ENCODE measurements at places on chromosomes 12 and 14.

GRCh38 chr12:124954771-124955170 lies 34.2 kb downstream of the DHX37 start:
- DNase-seq, result no peak

DNA sequence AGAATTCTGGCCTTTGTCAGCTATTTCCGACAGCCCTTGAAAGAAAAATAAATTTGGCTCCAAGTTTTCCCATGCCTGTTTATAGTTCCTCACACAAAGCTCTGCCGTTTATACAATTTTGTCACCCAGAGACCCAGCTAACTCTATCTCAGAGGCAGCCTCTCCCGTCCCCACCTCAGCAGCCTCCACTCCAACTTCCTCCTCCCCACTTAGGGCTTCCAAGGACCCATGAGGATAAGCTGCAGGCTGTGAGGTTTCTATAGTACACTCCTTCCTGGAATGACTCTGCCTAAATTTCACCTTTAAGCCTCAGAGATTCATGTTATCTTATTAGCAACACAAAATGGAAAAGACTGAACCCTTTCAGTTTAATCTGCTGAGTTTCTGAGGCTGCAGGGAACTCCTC lies 71.8 kb downstream of the TTC9 start:
- no peak for DNase-seq

DNA sequence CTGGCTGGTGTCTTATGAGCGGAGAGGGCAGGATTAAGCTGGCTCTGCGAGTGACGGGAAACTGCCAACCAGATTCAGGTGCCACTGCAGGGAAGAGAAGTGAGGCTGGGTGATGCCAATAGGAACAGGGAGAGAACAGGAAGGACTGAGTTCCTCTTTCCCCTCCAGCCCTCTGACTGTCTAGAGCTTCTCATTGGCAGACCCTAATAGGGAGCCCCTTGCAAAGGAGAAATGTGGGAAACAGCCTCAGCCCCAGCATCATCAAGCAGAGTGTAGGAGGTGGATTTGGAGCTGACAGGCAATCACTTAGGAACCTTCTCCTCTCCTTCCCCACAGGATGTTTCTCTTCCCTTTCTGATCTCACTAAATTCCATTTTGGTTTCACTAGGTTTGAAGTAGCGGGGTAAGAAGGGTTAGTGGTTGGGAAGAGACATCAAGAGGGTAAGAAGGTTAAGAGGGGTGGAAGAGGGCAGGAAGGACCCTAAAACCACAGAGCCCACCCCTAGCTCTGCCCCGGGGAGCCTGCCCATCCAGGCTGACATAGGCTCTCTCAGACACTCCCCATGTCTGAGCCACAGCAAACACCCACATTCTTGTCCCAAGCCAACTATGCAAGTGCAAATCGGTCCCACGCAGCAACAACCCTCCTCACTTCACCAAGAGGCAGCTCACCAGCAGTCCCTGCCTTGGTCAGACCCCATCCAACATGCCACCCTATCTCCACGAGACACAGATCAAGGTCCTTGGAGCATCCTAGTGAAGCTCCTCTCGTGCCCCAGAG lies 111.1 kb downstream of the STAB2 start:
- no peak for DNase-seq

DNA sequence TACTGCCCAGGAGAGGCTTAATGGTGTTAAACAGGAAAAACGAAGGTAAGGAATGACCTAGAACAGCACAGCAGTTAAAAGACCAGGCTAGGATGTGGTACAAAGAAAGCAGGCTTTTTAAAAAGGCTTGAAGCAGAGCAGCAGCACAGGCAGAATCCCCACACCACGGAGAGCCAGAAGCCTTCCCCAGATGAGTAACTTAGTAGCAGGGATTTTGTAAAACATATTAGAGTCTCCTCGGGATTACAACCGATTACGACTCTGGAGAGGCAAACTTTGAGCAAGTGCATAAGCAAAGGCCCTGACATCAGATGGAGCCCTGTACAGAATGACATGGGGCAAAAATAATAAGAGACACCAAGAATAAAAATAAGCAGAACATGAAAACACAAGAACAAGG lies 37.1 kb upstream of the DHRS4 start:
- no peak for DNase-seq

DNA sequence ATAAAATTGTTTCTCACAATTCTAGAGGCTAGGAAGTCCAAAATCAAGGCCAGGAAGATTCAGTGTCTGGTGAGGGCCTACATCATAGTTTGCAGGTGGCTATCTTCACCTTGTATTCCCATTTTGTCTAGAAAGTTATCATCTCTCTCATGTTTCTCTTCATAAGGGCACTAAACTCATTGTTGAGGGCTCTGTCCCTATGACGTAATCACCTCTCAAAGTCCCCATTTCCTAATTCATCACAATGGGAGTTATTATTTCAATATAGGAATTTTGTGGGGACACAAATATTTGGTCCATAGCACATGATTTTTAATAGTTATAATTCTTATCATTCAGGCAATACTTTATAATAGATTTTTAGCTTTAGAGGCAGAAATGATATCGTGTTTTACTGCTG lies 1509.2 kb upstream of the SEL1L start:
- no peak for DNase-seq

DNA sequence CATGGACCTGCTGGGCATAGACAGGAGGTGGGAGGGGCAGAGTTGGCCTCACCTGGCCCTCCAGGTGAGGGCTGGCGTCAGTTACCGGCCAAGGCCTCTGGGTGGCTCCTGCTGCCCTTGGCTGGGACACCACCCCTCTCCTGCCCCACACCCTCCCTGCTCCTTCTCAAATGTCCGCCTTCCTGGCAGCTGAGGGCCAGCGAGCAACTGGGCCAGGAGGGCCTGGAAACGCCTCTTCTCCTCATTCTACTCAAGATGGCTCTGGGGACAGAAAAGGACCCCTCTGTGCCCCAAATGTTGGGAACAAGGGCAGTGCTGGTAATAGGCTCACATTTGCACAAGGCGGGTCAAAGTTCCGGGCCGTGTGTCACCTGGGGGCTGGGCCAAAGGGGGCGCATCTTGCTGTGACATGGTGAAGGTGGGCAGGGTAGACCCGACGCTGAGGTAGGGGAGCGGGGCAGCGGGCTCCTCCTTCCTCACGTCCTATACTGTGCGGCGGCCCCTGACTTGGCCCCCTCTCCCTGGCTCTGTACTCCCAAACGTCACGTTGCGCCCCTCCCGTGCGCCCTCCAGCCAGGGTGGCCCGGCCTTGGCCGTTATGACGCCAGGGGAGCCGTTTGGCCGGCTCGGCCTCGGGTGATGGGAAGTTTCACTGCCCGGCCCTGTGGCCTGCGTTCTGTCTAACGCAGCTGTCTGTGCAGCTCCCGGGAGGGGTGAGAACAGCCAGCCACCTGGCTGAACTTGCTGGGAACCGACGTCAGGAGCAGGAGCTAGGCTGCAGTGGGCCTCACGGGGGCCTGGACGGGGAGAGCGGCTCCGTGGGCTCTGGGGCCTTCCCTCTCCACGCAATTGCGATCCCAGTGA lies 18.0 kb upstream of the DLK1 start:
- DNase-seq, result peak; percentile 95

- no peak for DNase-seq
Measured at GRCh38 chr12:127774828-127775227, 492.1 kb upstream of the TMEM132C start.

DNA sequence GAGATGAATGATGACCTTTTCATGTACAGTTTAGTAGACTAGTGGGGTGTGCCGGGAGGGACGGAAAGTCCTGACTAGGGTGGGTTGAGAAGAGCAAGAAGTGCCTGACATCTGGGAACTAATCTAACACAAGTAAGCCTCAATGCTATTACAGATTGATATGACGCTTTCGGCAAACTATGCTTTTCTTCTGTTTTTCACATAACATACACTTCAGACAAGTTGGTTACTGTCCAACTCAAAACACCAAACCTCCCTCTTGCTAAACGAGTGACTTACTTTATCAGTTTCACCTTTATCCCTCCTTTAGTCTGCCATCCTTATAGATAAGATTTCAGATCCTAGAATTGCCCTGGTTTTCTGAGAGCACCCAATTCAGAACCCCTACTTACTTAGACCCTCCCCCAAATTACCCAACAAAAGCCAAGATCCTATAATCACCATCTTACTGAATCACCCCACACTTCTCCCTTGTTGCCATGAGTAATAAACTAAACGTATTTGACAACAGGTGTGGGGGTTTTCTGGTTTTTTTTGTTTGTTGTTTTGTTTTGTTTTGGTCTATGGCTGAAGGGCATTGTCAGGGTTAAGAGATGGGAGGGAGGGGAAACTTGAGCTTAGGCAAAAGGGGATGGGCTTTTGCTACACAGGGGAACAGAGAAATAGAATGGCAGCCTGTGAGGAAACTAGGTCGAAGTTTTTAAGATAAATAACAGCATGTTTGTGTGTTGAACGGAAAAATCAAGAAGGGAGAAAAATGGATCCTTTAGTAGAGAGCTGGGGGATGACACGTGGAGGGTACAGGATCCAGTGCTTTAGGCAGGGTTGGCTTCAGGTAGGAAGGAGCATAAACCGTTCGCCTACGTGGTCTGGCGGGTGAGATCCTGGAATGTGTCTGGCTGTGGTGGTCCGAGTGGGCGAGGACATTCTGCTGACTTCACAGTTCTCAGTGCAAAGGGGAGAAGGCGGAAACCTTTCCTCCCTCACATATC lies 6.1 kb upstream of the PSMA3 start:
- DNase-seq, result peak; percentile 46

GRCh38 chr12:92602930-92603623 lies 99.7 kb upstream of the PLEKHG7 start:
- DNase-seq, result no peak

DNA sequence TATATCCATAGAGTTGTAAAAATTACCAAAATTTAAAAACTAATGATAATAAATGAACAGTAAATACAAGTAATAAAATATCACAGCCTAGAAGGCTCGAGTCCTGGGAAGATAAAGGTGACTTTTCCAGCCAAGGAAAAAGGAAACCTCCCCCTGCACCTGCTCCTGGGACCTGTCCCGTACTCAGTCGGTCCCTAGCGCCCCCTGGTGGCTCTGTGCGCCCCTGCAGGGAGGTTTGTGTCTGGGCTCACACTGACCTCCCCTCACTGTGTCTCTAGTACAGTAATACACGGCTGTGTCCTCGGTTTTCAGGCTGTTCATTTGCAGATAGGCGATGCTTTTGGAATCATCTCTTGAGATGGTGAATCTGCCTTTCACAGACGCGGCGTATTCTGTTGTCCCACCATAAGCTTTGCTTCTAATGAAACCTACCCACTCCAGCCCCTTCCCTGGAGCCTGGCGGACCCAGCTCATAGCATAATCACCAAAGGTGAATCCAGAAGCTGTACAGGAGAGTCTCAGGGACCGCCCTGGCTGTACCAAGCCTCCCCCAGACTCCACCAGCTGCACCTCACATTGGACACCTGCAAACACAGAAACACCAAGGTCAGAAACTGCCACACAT lies 1030.4 kb downstream of the TMEM121 start:
- DNase-seq, result peak; percentile 16

DNA sequence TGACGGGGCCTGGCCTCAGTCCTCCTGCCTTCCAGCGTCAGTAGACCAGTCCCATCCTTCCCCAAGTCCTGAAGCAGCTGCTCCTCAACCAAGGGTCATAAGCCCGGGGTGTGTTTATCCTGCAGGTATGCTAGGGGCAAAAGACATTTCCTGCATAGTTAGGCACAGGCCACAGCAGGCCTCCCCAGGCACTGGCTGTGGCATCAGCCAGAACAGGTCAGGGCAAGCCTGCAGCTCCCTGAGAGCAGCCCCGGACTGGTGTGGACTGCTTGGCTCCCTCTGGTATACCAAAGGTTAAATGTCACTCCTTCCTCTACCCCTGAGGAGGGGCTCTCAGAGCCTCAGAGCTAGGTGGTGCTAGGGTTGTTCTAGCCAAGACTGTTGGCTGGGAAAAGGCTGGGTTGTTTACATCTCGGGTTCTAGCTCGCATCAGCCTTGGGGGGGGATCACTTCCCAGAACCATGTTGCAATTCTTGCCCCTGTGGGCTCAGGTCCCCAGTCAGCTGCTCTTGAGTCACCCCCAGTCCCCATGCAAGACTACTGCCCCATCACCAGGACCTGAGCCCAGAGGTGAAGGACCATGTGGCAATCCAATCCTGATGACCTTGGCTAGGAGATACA lies 2.9 kb downstream of the MMP14 start:
- no peak for DNase-seq

DNA sequence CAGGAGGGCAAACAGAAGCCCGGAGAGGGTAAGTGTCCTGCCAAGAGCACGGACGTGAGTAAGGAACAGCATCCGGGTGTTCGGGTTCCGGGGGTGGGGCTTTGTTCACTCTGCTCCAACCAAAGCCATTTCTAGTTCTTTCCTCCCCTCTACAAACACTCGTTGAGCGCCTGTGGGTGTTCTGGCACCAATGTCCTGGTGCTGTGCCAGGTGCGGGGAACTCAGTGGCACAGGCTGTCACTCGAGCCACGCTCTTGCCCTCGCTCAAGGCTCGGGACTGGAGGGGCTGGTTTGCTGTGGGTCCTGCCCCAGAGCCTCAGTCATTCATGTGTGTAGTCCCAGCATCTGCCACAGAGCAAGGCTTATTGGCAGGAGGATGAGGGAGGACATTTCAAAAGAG lies 157.5 kb downstream of the CALM1 start:
- no peak for DNase-seq

DNA sequence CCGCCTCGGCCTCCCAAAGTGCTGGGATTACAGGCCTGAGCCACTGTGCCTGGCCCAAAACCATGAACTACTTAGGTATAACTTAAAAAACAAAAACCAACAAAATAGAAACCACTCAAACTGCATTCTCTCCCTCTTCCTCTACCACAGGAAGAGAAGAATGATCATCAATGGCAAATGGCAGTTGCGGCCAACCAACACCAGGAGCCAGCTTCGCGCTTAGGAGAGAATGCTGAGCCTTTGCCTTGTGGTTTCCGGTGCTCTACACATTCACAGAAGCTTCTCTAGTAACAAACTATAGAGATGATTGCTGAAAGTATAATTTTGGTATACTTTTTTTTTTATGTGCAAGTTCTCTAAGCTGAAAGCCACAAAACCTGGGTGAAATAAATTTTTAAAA lies 17.1 kb downstream of the CATSPERB start:
- no peak for DNase-seq

DNA sequence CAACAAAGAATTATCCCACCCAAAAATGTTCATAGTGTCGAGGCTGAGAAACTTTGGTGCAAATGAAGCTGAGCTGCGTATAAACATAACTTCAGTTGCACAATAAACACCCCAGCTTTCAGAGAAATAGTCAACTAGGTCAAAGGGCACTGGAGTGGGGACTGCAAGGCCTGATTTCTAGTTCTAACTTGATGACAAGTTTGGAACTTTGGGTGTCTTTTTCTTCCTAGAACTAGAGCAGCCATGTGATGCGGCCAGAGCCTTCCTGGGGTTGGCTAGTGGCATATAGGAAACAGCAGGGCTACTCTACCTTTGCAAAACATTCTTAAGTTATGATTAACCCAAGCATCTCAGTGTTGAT lies 298.4 kb upstream of the AMIGO2 start:
- no peak for DNase-seq

DNA sequence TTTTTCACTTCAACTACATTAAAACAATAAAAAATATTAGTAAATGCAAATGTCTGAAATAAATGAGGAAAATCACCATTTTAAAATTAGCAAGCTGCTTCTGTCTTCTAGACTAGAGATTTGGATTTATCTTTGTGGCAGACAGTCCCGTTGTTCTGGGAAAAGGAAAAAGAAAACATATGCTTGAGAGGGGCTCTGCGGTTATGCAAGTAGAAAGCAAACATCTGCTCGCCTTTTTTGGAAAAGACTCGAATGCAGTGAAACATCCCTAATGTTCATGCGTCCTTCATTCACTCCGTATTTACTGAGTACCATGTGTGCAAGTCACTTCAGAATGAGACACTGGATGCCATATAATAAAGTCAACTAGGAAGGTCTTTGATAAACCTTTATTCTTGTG lies 44.9 kb downstream of the IFNG start:
- no peak for DNase-seq
